NT2/D1 (cell line): ENCODE measurements at places on chromosomes 3 and 15.

- no peak for DNase-seq
Measured at GRCh38 chr3:190009614-190010013, 111.1 kb downstream of the P3H2 start.

GRCh38 chr3:190739641-190740185, 122.8 kb downstream of the GMNC start:
- no peak for DNase-seq

- DNase-seq = no peak
Measured at GRCh38 chr15:28975766-28976179, 90.0 kb downstream of the APBA2 start.

DNA sequence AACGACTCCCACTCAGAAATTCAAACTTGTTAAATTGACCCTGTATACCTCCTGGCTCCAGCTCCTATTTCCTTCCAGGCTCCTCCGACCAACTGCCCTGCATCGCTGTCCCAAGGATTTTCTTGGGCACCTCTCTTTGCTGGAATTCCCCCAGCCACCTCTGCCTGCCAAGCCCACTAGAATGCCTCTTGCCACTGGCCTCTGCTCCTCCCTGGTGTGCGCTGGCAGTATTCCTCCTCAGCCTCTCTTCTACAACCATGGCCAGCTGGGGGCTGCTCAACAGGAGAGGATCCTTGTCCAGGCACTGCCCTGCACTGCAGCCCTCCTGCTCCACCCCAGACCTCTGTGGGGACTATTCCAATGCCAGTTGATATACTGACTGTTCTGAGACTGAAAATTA, 7.4 kb downstream of the WNT7A start:
- no peak for DNase-seq

DNA sequence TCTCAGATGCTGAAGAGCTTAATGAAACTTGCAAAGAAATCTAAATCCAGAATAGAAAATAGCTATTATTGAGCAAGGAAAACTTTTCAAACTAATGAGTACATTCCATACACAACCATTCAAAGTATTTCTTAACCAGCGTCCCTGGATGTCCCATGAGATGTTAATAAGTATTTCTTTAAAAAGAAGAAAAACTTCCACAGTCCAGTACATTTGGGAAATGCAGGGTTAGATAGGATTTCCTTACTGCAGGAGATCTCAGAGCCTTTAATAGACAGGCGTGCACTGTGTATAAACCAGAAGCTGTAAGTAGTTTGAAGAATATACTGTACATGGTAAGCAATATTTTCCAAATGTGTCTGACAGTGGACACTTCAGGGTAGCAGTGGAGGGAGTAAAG, 29.6 kb upstream of the BHLHE40 start:
- DNase-seq = no peak

DNA sequence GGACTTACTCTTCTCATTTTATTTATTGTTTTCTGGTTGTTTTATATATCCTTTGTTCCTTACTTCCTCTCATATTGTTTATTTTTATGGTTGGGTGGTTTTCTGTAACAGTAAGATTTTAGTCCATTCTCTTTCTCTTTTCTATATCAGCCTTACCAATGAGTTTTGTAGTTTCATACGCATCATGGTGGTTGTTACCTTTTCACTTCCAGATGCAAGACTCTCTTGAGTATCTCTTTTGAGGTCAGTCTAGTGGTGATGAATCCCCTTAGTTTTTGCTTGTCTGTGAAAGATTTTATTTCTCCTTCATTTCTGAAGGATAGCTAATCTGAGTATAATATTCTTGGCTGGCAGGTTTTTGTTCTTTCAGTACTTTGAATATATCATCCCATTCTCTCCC, 57.1 kb upstream of the MFGE8 start:
- no peak for DNase-seq

GRCh38 chr3:43865887-43866528, 175.3 kb downstream of the ABHD5 start:
- DNase-seq = no peak
